ENCODE measurements at places on chromosomes 2 and 18.

DNA sequence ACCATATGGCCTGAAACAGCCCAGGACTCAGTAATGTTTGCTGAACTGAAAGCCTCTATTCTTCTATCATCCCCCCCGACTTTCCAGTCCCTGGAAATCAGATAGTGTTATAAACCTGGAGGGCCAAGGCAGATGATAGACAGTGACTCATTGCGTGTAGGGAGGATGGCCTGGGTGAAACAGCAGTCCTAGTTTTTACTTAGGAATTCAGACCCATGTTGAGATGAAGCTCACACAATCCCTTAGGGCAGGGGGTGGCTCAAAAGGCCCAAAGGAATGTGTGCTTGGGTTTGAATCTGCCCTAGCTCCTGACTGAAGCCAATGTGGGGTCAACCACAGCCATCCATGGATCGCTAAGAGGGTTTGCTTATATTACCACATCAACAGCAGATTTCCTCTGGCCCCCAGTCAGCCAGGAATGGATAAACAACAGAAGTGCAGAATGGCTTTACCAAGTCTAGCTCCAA lies 43.9 kb upstream of the STPG4 start:
- DNase-seq = no peak

GRCh38 chr2:226020956-226021355 lies 621.4 kb downstream of the NYAP2 start:
- no peak for DNase-seq

DNA sequence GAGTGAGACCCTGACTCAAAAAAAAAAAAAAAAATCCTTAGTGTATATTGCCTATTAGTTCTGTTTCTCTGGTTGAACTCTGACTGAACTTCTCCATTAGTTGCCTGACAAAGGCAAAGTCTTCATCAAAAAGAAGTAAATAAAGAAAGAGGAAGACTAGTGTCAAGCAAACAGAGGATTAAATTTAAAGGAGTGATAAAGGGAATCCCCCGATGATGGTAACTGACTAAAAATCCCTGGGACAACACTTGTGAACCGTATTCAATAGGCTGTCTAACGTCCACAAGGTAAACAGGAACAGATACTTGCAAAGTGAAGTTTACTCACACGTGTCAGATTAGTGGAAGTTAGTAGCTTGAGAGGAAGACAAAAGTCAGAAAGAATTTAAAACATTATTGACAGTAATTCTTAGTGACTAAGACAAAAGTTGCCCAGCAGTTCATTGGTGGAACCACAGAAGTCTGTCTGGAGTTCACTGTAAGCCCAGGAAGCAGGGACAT lies 26.2 kb upstream of the SPOPL start:
- no peak for DNase-seq

DNA sequence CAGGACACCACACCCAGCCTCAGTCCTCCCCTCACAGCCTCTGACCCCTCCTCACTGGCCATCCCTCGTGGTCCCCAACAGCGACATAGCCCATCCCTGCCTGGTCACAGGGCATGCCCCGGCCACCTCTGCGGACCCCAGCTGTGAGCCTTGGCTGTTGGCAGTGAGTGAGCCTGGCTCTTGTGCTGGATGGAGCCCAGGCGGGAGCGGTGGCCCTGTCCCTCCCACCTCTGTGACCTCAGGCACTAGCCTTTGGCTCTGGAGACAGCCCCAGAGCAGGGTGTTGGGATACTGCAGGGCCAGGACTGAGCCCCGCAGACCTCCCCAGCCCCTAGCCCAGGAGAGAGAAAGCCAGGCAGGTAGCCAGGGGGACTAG lies 7.9 kb downstream of the DES start:
- no peak for DNase-seq

GRCh38 chr2:240353086-240353798 lies 82.2 kb upstream of the GPC1 start:
- no peak for DNase-seq

GRCh38 chr2:166125557-166125956 lies 2.3 kb downstream of the SCN1A start:
- no peak for DNase-seq

DNA sequence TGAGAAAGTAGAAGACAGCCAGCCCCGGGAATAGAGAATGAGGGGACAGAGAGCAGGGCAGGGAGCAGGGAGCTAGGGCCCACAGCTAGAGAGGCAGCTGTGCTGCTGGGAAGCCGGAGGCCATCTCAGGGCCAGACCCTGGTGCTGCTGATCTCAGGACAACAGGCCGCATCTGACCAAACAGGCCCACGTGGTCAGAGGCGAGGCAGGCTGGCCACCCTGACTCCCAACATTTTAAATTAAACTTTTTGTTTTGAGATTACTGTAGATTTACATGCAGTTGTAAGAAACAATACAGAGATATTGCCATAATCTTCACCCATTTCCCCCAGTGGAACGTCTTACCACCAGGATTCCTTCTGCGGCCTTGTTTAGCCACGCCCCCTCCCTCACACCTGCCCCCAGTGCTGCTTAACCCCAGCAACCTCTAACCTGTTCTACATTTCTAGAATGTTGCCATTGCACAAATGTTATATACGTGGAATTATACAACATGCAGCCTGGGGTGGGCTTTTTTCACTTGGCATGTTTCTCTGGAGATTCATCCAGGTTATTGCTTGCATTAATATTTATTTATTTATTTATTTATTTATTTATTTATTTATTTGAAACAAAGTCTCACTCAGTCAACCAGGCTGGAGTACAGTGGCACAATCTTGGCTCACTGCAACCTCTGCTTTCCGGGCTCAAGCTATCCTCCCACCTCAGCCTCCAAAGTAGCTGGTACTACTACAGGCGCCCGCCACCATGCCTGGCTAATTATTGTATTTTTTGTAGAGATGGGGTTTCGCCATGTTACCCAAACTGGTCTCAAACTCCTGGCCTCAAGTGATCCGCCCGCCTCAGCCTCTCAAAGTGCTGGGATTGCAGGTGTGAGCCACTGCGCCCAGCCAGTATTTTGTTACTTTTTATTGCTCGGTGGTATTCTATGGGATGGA lies 48.6 kb upstream of the GPR17 start:
- no peak for DNase-seq

GRCh38 chr18:4641771-4642368 lies 186.8 kb upstream of the DLGAP1 start:
- no peak for DNase-seq

GRCh38 chr18:67144329-67144728 lies 372.2 kb downstream of the DSEL start:
- DNase-seq = no peak

- no peak for DNase-seq
Measured at GRCh38 chr2:64317707-64318475, 136.1 kb upstream of the LGALSL start.

GRCh38 chr2:165528691-165529090 lies 59.2 kb downstream of the CSRNP3 start:
- no peak for DNase-seq

GRCh38 chr2:49754381-49754780 lies 600.1 kb upstream of the FSHR start:
- DNase-seq = no peak

GRCh38 chr2:11582862-11583752 lies 49.3 kb downstream of the GREB1 start:
- DNase-seq = peak; percentile 62

GRCh38 chr18:30991397-30991796 lies 51.1 kb downstream of the DSC3 start:
- no peak for DNase-seq

GRCh38 chr2:145411493-145411892 lies 891.6 kb upstream of the ZEB2 start:
- no peak for DNase-seq

DNA sequence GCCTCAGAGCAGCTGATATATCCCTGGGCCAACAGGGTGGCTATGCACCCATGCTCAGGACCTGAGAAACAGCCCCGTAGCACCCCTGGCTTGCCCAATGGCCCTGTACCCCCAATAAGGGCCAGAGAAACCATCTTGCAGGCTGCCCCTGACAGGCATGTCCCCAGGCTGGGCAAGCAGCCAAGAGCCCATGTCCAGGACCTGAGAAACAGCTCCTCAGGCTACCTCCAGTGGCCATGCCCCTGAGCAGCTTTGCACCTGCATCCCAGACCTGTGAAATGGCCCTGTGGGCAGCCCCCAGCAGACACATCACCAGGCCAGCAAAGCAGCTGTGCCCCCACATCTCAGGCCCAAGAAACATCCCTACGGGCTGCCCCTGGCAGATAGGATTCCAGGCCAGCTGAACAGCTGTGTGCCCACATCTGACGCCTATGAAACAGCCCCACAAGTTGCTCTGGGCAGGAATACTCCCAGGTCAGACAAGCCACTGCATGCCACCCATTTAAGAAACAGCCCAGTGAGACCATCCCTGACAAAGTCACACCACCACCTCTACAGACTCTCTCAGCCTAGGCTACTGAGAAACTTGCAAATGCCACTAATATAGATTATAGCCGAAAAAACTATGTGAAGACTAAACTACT lies 84.1 kb downstream of the TMEM237 start:
- no peak for DNase-seq

- DNase-seq = no peak
Measured at GRCh38 chr2:36567711-36568408, 30.1 kb downstream of the FEZ2 start.

- no peak for DNase-seq
Measured at GRCh38 chr18:49024804-49025421, 74.1 kb upstream of the SMAD7 start.

DNA sequence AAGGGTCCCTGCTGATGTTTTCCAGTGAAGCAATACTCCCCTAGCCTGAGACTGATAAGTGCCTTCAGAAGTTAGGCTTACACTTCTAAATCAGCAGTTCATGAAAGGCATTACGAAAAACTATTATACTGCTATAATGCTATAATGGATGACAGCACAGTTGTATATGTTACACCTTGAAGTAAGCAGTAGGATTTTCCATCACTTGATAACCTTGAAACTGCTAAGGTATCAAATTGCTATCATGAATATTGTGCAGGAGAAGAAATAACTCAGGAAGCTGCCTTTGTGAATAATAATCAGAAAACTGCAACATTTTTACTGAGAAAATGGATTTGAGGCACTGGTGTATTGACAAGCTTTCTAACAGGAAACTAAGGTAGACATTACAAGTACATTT lies 142.3 kb downstream of the HNMT start:
- no peak for DNase-seq

- no peak for DNase-seq
Measured at GRCh38 chr2:181051861-181052522, 71.6 kb downstream of the UBE2E3 start.

GRCh38 chr2:152336119-152336853 lies 1.3 kb downstream of the FMNL2 start:
- no peak for DNase-seq

DNA sequence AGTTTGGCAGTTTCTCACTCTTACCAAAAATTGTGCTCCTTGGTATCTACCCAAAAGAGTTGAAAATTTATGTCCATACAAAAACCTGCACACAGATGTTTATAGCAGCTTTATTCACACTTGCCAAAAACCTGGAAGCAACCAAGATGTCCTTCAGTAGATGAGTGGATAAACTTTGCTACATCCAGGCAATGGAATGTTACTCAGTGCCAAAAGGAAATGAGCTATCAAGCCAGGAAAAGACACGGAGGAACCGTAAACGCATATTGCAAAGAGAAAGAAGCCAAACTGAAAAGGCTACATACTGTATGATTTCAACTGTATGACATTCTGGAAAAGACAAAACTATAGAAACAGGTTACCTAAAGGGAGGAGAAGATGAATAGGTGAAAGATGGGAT lies 36.1 kb downstream of the TMEM163 start:
- no peak for DNase-seq

GRCh38 chr2:14094592-14094991 lies 537.9 kb upstream of the LRATD1 start:
- DNase-seq = no peak

- no peak for DNase-seq
Measured at GRCh38 chr2:88442473-88442872, 10.0 kb downstream of the FOXI3 start.

- no peak for DNase-seq
Measured at GRCh38 chr2:50680646-50681045, 351.3 kb downstream of the NRXN1 start.

- no peak for DNase-seq
Measured at GRCh38 chr2:120910956-120911951, 175.6 kb downstream of the GLI2 start.

DNA sequence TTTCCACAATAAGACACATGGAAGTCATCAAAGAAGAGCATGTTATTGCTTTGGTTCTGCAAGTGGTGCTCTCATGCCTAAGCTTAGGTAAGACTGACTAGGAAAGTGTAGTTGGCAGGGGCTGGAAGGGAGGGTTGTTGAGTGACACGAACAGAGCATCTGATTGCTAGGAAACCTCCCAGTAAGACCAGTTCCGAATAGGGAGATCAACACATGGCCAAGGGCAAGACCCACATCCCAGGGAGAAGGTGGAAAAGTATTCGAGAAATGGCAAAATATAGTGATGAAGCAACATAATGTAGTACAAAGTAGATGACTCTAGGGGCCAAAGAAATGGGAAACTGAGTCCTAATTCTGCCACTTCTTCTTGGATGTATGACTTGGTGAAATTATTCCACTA lies 33.8 kb upstream of the FMNL2 start:
- no peak for DNase-seq

DNA sequence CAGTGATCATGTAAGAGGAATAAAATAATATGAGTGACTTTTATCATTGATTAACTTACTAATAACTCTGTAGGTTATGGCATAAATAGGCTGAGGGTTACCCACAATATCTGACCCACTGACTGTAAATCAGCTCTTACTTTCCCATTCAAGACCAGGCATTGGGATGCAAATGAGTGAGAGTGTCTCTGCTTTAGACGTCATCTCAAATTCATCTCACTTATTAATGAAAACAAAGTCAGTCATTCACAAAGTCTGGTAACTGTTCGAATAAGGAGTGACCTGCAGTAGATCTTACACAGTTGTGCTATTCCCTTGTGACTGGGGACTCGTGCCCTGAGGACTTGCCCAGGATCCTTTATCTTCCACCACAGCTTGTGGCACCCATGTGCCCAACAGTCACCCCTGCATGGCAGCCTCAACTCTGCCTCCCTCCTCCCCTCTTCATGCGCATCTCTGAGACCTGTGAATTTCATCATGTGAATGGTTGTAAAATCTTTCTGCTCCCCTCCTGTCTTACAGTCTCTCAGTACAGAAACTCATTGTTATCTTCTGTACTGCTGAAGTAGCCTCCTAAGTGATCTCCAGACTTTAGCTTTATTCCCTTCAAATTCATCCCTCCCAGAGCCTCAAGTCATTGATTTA lies 131.4 kb downstream of the ARHGAP28 start:
- no peak for DNase-seq

Data from stimulated activated CD4-positive, alpha-beta T cell treated with anti-CD3 and anti-CD28 coated beads, Interleukin-4, amount 100 ng/mL, for 4 hours (primary cell).